T-helper 1 cell (primary cell): ENCODE measurements at places on chromosomes 7 and 10.

DNA sequence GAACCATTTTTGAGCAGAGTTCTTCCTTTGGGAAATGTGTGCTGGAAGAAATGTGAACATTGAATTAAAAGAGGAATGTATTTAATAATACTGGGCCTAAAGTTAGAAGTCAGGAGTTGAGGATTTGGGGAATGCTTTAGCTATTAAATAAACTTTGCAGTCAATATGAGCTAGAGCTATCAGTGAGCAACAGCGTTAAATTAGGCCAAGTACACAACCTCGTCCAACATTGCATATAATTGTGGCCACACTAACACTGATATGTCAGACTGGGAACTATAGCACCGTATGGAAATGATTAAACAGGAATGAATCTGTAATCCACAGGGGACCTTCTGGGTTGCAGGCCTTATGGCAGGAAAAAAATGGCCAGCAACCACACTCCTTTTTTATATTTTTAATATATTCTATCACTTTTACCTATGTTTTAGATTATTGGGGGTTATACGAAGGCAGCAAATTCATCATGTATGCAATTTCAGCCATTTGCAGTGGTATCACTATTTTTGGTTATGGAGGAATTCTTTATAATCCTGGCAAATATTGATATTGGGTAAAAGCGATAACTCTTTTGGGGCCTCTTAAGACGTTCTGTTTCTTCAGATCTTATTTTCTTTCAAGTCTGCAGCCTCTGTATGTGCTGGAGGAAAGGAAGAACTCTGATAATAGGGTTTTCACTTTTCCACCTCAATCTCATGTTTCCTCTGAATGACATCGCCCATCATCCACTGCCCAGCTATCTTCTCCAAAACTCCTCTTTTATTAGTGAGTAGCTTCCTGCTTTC, 236.3 kb upstream of the PLXDC2 start:
- no peak for DNase-seq

DNA sequence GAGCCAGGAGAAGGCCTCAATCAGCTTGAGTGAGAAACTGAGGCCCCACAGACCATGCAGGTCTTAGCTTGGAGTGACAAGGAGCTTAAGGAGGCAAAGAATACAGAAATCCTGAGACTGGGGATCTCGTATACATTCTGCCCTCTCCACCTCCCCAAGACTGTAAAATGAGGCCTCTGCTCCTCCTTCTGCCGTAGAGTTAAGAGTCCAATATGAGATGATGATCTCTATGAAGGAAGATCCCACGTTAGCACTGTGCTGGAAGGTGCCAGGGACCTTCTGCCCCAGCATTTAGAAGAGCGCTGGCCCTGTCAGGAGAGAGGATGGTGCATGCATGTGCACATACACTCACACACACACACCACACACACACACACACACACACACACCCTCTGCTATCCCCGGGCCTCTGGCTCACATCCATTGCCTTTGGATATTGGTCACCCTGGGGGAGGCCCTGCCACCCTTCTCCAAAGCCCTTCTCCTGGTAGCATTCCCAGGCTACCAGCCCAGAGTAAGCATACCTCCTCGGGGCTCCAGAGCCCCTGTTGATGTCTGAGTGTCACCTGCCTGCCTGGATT, 15.0 kb downstream of the ZCCHC24 start:
- DNase-seq, result no peak

GRCh38 chr10:64733980-64734379, 1212.8 kb downstream of the REEP3 start:
- no peak for DNase-seq

DNA sequence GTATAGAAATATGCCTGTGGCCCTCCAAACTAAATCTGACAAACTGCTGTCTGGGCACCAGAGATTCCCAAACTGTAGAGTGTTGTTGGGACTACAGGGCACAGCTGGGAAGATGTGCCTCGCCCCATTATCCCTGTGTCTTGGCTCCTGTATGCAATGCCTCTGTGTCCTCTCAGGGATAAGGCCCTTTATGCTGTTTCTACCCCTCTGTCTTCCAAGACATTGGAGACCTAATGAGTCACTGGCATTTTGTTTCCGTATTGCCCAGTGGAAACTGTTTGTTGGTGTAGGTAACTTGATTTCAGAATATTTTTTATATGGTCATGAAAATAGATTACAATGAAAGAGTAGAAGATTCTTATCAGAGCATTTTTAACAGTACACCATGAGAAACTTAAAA, 183.2 kb downstream of the GLI3 start:
- DNase-seq, result no peak

DNA sequence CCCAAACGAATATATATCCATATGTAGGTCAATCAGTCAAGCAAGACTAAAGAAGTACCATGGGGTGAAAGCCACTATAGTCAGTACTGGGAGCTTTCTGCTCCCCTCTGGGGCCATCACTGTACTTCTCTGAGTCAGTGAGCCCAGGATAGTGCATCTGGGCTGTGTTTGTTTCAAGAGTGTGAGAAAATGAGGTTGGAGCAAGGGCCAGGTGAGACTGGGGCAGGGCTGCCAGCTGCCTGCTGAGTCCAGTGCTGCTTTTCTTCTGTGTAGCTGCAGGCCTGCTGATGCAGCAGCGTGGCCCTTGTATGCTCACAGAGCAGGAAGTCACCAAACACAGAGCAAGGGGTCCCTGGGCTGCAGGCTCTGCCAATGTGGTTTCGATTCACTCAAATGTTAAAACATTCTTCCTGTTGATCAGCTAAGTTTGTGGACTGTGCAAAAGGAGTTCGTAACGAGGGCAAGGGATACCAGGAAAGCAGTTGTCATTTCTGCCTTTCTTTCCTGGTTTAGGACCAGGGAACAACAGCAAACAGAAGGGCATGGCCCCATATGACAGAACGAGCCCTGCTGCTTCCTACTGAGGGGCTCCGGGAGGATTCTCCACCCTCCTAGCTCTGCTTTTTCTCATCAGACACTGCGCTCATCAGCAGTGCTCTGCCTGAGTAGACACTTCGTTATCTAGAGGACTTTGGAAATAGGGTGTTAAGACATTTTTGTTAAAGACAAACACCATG, 65.4 kb upstream of the TNS3 start:
- DNase-seq, result no peak

DNA sequence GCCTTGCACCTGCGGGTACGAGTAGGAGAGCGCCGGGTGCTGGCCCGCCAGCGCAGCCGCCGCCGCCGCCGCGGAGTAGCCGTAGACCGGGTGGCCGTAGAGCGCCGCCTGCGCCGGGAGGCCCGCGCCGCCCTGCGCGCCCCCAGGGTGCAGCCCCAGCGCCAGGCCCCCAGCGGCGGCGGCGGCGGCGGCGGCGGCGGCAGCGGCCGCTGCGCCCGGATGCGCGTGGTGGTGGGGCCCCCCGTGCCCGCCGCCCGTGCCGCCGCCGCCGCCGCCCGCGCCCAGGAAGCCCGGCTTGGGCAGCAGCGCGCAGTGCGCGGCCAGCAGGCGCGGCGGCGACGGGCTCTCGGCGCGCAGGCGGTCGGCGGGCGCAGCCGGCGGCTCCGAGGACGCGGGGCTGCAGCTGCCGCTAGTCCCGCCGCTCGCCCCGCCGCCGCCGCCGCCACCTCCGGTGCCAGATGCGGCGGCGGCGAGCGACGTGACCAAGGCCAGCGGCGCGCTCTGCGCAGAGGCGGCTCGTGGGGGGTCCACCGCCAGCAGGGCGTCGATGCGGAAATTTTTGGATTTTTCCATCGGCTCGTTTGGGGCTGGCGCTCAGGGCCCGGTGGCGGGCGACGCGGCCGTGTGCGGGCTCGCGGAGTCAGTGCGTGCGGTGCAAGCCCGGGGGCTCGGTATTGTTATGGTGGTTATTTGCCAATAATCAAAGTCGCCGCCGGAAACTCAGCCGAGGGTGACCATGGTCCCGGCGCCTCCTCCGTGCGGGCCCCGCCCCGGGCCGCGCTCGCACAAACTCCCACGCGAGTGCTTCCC, 480 bp downstream of the MNX1 start:
- DNase-seq, result no peak

GRCh38 chr10:44046605-44047004, 338.3 kb downstream of the CXCL12 start:
- no peak for DNase-seq

GRCh38 chr10:113272511-113272910, 280.3 kb upstream of the HABP2 start:
- no peak for DNase-seq

- DNase-seq, result no peak
These were observed 178.8 kb downstream of the REEP3 start for GRCh38 chr10:63699785-63700613.

GRCh38 chr10:127468632-127469031, 80.5 kb upstream of the NPS start:
- no peak for DNase-seq

DNA sequence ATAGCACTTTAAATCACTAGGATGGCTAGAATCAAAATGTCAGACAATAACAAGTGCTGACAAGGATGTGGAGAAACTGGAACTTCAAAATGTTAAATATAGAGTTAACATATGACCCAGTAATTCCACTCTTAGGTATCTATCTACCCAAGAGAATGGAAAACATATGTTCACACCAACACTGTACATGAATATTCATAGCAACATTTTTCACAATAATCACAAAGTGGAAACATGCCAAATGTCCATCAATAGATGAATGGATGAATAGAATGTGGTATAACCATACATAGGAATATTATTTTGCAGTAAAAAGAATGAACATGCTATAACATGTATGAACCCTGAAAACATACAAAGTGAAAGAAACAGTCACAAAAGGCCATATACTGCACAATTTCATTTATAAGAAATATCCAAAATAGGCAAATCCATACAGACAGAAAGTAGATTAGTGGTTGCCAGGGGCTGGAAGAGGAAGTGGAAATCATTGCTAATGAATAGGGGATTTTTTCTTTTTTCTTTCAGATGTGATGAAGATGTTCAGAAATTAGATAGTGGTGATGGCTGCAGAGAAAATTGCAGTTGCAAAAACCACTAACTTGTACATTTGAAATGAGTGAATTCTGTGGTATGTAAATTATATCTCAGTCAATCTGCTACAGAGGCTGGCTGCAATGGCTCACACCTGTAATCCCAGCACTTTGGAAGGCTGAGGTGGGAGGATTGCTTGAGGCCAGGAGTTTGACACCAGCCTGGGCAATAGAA, 93.0 kb downstream of the CPVL start:
- no peak for DNase-seq

GRCh38 chr7:152663148-152663740, 12.7 kb downstream of the XRCC2 start:
- DNase-seq, result no peak

- no peak for DNase-seq
These were observed 172.3 kb downstream of the RAPGEF5 start for GRCh38 chr7:22184549-22185199.

DNA sequence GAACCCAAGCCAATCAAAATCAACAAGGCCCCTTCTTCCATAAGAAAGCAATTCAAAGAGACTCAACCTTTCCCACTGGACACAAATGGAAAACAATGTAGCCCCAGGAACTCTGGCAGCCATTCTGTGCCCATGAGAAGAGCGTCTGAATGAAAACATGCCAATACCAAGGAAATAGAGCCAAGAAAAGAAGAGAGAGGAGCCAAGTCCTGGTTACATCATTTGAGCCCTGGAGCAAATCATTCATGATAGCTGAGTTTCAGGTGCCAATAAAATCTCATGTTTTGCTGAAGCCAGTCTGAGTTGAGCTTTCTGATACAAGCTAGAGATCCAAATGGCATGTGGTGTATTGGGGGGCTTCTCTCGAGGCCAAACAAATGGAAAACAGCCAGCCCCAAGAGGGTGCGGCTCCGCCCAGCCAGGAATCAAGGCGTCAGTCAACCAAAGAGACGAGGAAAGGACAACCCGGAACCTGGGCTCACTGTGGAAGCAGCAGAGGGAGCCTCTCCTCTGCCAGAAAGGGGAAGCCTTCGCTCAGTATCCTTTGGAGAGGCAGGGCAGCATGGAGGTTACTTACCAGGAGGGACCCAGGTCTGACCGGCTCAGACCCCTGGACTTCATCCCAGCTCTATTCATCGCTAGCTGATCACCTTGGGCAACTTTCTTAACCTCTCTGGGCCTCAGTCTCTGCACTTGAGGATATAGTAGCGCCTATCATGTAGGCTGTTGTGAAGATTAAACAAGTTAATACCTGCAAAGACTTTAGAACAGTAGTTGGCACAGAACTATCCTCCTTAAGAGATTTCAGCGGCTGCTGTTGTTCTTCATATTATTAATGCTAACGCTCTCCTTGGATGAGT, 61.8 kb downstream of the OAT start:
- DNase-seq, result no peak

- DNase-seq, result no peak
These were observed 49.6 kb downstream of the BPGM start for GRCh38 chr7:134696261-134696660.

DNA sequence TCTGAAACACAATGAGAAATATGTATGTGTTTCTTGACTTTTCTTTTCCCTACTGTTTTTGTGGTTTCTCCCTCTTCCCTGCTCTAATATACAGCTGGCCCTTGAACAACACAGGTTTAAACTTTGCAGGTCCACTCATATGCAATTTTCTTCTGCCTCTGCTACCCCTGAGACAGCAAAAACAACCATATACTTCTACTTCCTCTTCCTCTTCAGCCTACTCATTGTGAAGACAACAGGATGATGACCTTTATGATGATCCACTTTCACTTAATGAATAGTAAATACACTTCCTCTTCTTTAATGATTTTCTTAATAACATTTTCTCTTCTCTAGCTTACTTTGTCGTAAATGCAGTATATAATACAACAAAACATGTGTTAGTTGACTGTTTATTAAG, 35.0 kb upstream of the DGKB start:
- no peak for DNase-seq

DNA sequence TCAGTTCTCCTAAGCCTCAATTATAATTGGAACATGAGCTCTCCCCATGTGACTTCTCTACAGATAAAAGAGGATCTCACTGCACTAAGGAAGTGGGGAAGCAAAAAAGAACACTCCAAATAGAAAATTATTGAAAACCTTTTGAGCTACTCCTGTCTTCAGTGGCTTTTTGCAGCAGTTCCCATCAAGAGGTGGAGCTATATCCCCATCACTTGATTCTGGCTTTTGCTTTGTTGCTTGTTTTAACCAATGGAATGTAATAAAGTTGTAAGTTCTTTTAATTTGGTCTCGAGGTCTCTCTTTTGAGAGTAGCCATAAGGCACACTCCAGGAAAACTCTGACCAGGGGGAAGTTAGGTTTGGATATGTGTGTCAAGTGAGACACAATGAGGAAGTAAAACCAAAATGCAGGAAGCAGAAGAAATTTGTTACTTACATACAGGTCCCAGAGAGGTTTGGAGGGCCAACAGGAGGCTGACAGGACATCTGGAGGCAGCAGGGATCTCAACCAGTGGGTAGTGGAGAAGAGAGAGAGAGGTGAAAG, 569.4 kb downstream of the HTR7 start:
- DNase-seq, result no peak

DNA sequence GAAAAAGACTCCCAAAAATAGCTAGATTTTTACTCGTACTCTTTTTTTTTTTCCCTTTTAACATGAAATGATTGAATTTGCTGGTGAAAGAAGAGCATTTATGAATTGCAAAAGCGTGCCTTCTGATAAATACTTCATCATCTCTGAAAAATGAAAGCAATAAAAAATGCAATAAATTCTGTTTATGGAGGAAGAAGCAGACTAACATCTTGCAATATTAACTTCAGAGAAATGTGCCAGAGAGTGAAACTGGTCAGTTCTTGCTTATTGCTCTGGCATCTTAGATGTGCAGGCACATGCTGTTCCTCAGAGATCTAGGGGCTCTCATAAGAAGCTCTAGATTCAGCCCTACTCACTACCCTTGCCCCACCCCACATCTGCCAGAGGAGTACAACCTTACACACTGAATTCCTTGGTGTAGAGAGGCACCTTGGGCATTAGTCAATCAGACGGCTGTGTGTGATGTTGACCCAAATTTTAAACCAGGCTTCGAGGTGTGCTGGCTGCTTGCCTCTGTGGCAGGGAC, 891.1 kb upstream of the GHITM start:
- DNase-seq, result no peak

- no peak for DNase-seq
These were observed 48.9 kb upstream of the PFKFB3 start for GRCh38 chr10:6153845-6154244.
